CD4-positive, alpha-beta T cell (primary cell): ENCODE measurements at places on chromosomes 5 and 9. TPM values are rescaled to one million over a fixed set of nuclear protein-coding genes. Genes with fewer than 3 reads are reported as not detected.

- DNase-seq = no peak
Observed at GRCh38 chr5:30880514-30880913, 313.0 kb upstream of the CDH6 start.

GRCh38 chr9:134590240-134591081 is 51.1 kb upstream of the COL5A1 start:
- peak; percentile 4 for DNase-seq

GRCh38 chr9:93246526-93246925 is 62.6 kb downstream of the WNK2 start:
- DNase-seq = no peak

DNA sequence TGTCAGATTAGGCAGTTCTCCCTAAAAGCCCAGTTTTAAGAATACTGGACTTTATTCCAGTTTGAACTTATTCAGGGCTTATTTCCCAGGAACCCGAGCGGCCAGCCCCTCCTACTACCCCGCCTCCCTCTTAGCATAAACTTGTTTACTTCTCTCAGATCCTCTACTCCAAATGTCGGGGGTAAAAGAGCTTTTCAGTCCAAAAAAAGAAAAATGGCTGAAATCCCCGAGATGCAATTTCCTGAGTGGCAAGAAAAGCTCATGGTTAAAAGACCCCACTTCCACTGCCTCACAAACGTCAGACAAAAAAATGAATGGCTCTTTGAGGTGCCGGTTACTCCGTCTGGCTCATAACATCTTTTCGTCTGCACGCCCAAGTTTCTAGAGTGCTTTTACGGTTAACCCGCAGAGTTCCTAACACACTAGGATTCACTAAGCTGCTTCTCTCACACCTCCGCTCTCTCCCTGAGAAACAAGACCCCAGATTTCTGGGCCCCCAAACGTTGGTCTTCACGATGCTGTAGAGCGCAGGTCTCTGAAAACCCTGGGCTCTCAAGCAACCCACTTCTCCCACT is 402 bp downstream of the BRD8 start:
- peak; percentile 6 for DNase-seq

DNA sequence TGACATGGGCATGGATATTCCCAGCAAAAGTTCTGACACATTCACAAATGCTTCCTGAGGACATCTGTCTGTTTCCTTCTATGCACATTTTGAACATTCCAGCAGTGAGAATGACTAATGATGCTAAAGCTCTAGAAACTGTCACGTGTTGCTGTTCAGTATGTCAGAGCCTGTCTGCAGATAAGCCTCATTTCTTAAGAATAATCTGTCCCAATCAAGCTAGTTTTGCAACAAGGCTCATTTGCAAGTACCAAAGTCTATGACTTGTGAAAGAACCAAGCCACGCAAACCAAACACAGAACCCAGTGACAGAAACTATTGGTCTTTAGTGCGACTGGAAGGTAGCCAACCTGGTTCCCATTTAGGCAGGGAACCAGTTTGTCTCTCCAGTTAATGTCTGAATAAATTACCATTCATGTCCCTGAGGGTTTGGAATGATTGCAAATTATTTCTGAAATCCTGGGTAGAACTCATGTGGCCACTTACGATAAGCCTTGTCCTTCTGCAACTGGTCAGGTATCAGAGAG is 178.5 kb downstream of the C9orf152 start:
- DNase-seq = no peak

DNA sequence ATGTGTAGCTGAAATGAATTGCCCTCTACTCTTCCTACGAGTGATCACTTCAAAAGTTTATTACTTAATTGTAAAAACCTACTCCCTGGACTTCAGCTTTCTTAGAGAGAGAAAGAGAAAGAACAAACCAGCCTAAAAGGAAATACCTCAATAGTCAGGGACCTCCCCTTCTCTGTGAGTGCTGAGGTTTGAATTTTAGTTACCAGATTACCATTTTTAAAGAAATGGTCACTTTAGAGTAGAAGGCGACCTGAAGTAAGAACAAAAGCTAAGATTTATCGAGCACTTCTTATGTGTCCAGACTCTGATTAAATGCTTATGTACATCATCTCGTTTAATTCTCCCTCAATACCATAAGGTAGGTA is 11.3 kb downstream of the RAPGEF1 start:
- DNase-seq = no peak

DNA sequence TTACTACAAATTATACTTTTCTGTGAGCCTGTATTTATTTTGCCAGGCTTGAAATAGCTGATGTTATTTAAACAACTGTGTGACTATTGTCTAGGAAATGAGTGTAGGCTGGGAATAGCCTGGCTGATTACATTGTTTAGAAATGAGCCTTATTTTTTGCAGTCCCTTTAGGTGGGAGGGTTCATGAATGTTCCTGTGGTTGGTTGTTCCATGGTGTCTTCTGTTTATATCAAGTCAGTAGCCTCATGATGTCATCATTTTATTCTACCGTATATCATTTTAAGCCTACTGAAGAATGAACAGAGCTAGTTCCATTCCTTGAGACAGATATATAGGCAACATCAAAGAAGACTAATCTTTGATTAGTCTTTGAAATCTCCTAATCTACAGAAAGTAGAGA is 53.1 kb downstream of the MAP1B start:
- DNase-seq = no peak

Gene CCNI2
- 7.2 TPM for total RNA-seq
